Lung microvascular endothelial cell (primary cell): ENCODE measurements at places on chromosomes 2 and 18. TPM values are rescaled to one million over a fixed set of nuclear protein-coding genes. Genes with fewer than 3 reads are reported as not detected.

The RNF144A gene
- 8.5 and 11.3 TPM in 2 replicates for total RNA-seq

The CLK1 gene
- 46.9 and 87.5 TPM in 2 replicates for total RNA-seq

The SOS1 gene
- 5.9 and 7.3 TPM in 2 replicates for total RNA-seq

The SLC40A1 gene
- total RNA-seq = 100 and 283 TPM in 2 replicates

GRCh38 chr18:41378598-41378997, 576.4 kb upstream of the PIK3C3 start:
- peak; percentile 1 for DNase-seq

DNA sequence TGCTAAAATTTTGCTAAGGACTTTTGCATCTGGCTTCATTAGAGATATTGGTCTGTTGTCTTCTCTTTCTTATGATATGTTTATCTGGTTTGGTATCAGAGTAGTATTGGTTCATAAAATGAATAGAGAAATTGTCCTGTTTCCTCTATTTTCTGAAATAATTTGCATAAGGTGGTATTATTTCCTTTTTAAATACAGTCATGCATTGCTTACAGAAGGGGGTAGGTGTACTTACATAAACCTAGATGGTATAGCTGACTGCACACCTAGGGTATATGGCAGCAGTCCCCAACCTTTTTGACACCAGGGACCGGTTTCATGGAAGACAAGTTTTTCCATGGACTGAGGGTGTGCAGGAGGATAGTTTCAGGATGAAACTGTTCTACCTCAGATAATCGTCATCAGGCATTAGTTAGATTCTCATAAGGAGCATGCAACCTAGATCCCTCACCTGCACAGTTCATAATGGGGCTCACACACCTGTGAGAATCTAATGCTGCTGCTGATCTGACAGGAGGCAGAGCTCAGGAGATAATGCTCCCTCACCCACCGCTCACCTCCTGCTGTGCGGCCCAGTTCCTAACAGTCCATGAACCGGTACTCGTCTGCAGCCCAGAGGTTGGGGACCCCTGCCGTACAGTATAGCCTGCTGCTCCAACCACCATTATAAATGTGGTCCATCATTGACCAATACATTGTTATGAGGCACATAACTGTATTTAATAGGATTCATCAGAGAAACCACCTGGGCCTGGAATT, 189.2 kb downstream of the FAM210A start:
- no peak for DNase-seq

DNA sequence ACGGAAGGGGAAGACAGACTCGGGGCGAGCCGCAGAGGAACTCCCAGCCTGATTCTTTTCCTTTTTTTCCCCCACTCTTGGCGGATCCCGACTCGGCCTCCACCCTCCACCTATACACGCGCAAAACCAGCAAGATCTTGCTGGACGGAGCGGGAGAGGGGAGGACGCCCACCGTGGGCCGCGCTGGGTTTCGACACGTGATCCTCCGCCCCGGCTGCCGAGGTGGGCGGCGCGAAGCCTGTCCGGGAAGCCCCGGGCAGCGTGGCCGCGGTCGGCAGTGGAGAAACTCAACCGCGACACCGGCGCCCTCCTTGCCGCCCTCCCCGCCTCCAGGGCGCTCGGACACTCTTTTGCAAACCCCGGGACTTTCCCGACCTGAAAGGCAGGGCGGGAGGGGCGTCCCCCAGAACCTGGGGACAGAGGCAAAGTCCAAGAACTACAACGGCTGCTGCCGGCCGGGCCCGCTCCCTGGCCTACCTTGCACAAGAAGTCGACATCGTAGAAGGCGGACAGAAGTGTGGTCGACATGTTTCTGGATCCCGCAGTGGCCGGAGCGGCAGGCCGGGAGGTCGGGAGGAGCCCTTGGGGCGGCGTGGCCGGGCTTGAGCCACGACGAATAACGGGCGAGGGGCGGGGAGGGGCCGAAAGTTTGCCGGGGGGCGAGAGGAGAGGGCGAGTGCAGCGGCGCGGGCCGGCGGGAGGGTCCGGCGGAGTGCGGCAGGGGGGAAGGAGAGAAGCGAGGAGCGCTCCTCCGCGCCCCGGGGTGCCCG, 433 bp downstream of the ZFP36L2 start:
- peak; percentile 80 for DNase-seq

DNA sequence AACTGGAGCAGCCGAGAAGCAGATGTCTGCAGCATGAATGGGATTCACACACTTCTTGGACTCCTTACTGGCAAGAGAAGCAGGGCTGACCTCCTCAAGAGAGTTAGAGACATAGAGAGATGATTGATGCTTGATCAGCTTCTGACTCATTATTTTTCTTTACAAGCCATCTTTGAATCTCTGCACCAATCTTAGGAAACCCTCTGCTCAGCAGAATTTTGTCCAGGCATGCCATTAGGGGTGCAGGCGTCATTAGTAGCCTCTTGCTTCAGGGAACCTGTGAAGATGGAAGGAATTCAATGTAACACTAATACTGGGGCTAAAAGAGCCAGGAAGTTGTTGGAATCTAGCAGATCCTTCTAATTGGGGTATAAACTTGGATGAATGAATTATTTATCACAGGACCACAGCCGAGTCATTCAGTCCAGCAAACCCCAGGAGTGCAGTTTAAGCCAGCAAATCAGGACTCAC, 151.8 kb downstream of the MGAT5 start:
- no peak for DNase-seq

- DNase-seq = peak; percentile 14
These were observed 35.4 kb upstream of the STK17B start for GRCh38 chr2:196206804-196207203.

GRCh38 chr2:165245081-165245793, 6.0 kb downstream of the SCN2A start:
- DNase-seq = no peak

DNA sequence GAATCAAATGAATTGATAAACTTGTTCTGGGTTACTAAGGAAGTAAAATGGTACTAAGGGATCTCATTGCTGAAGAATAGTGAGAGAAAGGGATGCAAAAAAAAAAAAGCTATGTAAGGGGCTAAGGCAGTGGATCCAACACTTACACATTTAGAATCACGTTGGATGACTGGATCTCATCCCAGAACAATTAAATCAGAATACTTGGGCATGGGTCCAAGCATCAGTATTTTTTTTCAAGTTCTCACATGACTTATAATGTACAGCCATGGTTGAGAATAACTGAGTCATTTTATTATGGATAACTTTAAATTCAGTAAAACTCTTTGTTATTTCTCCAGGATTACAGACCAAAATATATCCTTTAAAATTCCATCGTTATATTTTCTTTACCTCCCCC, 8.5 kb downstream of the DSC1 start:
- no peak for DNase-seq

DNA sequence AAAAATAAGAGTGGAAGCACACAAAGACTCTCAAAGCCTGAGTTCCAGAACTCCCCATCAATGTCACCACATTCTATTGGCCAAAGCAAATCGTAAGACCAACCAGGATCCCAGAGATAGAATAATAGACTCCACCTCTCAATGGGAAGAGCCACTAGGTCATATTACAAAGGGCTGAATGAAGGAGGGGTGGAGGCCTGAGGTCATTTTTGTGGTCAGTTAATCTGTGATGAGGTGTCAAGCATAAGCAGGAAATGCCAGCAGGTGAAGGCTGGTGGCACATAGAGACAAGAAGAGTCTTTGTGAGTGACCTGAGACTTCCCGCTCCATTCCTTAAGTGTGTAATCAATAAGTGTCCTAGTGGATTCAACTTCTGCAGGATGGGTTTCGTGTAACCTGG, 144.3 kb downstream of the TFCP2L1 start:
- DNase-seq = no peak
